ENCODE measurements at places on chromosomes 6 and 20.

DNA sequence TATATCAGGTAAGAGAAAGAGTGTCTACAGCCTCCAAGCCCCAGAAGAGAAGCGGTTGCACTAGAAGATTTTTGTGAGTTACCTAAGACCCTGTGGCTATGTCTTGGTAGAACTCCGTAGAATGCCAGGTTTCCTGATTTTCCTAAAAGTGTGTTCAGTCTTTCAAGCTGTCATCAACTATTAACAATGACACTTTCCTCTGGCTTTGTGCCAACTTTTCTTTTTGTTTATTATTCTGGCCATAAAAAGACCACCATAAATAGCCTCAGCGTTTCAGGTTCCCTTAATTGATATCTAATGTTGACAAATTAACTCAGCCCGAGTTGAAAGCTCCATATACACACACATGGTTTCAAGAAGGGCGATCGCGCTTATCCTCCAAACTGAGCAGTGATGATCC is 1.2 kb downstream of the PAK5 start:
- no peak for DNase-seq

- DNase-seq = no peak
Observed at GRCh38 chr6:66238851-66239250, 531.8 kb upstream of the EYS start.

GRCh38 chr6:151043944-151044343 is 178.4 kb downstream of the MTHFD1L start:
- no peak for DNase-seq

DNA sequence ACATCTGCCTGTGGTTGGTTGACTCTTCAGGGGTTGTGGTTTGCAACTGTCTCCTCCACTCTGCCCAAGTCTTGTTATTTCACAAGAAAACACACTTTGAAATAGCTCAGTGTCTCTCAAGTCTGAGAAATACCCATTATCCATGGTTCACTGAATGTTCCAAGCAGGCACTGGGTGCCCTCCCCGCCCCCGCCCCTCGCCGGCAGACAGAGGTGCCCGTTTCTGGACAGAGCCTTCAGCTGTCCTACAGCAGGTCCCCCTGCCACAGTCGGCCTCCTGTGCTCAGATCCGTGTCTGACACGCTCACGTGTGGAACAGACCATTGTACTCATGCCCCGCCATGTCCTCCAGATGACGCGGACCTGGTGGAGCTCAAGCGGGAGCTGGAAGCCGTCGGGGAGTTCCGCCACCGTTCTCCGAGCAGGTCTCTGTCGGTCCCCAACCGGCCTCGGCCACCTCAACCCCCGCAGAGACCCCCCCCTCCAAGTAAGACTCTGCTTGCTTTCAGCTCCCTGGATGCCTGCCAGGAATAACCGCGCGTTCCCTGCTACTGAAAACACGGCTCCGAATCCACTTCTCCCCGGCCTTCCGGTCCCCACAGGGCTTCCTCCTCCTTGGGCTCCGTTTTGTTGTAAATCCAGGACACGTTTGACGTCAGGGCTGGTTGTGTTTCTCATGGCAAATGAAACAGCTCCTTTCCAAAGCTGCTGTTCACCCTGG is 81.4 kb downstream of the SERAC1 start:
- no peak for DNase-seq

- DNase-seq = no peak
Observed at GRCh38 chr20:36051318-36052116, 83.1 kb downstream of the CNBD2 start.
